ENCODE measurements at places on chromosomes 2 and 18.

GRCh38 chr2:57182916-57183315 lies 863.7 kb upstream of the VRK2 start:
- no peak for DNase-seq

GRCh38 chr2:50777954-50778353 lies 254.0 kb downstream of the NRXN1 start:
- DNase-seq: no peak

DNA sequence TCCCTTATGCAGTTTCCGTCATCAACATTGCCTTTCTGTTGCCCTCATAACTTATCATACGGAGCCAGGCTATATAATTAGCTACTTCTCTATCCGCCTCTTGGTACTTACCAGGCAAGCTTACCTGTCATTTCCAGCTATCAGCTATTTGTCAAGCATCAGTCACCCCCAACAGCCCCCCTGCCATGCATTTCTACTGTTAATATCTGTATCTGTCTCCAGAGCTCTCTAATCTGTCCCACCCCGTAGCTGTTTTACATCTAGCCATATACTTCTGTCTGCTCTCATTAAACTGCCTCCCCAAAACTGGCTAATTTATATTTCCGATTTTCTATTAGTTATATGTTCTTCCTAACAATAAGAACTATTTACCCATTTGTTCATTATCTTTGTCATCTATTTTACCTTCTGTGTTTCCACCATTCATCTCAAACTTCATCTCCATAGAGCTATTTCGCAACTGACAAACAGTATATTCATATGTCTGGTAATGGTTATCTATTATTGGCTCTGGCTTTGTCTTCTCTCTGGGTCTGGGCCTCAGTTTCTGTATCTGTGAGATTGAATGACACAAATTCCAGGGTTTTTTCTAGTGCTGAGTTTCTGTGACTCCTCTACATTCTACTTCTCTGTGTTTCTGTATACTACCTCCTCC lies 9.6 kb downstream of the EMX1 start:
- DNase-seq: no peak

DNA sequence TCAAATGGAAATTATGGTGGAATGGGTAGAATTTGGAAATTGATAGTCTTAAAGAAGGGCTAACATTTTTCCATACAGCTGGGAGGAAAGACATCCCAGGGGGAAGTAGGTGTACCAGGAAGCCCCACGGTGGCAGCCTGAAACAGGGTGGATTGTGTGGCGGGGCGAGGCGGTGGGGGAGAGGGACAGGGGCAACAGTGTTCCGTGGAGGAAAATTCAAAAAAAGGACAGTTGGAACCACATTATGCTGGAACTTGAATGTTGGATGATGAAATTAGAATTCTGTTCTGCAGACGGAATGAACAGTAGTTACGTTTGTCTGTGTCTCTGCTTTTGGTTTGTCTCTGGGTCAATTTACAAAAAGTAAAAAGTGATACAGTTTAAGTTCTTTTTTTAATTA lies 10.6 kb upstream of the CIB4 start:
- DNase-seq: no peak

- DNase-seq: no peak
These were observed 68.8 kb downstream of the ADI1 start for GRCh38 chr2:3450385-3451010.

GRCh38 chr2:73101626-73102256 lies 11.0 kb downstream of the RAB11FIP5 start:
- DNase-seq: no peak

DNA sequence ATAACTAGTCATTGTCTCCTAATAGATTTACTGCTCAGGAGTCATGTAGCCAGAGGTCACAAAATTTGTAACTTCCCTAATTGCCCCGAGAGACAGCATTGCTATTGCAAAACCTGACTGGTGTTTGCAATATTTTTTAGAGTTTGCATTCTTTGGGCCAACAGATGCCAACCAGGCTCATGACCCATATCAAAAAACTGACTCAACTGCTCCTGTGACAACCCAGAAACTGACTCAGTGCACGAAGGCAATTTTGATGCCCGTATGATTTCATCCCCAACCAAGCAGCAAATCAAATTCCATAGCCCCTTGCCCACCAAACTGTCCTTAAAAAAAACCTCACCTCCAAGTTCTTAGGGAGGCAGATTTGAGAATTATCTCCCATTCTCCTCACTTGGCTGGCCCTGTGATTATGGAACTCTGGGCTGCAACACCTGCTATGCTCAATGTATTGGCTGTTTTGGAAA lies 951.3 kb downstream of the TSN start:
- no peak for DNase-seq

GRCh38 chr2:219538504-219538951 lies 5.1 kb downstream of the CHPF start:
- DNase-seq: no peak

GRCh38 chr2:62050456-62051045 lies 145.1 kb downstream of the COMMD1 start:
- no peak for DNase-seq

- DNase-seq: no peak
These were observed 377.9 kb downstream of the TMEM182 start for GRCh38 chr2:103139628-103140268.

Data from occipital lobe (tissue), 3 donors.